NCI-H187 treated with DMSO at 0.1 percent for 48 hours (cell line): ENCODE measurements at places on chromosomes 2 and 18.

- no peak for DNase-seq
These were observed 17.6 kb downstream of the FBXO11 start for GRCh38 chr2:47888581-47889280.

DNA sequence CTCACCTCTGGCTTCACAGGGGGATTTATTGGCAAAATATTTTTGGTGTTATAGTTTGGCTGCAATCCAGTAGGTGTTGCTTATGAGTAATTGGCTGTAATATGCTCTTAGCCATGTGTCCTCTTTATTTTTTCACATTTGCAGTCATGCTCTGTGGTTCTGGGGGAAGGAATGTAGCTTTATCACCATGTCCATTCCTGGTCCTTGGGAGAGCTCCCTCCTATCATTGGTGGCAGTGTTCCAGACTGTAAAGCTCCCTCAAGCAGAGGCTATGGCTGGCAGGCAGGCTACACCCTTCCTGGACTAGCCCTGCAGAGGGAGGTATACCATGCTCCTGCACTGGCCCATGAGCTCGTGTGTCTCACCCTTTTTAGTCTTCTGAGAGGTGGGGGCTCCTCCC is 120.0 kb upstream of the FSIP2 start:
- no peak for DNase-seq

- no peak for DNase-seq
These were observed 113.3 kb downstream of the OSBPL6 start for GRCh38 chr2:178307650-178308049.

- DNase-seq = no peak
These were observed 671.3 kb upstream of the CHAC2 start for GRCh38 chr2:53096351-53096750.

DNA sequence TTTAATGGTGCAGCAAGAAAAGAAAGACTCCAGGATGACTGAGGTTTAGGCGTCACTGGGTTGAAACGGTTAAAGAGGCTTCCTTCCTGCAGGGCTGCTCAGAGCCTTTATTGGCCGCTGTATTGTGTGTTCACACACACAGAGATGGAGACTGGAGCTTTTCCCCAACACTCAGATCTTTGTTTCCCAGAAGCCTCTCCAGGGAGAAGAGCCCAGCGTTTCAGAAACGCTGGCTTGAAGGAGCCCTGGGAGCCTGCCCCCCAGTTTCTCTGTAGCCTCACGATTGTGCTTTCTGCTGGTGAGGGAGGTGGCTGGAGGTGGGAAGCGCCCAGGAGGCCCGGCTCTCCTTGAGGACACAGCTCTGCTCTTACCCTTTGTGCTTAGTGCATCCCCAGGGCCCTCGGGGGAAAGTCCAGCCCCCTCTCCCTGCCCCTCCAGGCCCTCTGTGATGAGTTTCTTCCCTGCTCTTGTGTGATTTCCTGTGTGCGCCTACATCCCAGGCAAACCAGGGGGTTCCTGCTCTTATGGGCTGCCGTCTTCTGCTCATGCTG is 37.1 kb downstream of the RRM2 start:
- DNase-seq = no peak

GRCh38 chr2:162677476-162677875 is 161.1 kb downstream of the KCNH7 start:
- no peak for DNase-seq

DNA sequence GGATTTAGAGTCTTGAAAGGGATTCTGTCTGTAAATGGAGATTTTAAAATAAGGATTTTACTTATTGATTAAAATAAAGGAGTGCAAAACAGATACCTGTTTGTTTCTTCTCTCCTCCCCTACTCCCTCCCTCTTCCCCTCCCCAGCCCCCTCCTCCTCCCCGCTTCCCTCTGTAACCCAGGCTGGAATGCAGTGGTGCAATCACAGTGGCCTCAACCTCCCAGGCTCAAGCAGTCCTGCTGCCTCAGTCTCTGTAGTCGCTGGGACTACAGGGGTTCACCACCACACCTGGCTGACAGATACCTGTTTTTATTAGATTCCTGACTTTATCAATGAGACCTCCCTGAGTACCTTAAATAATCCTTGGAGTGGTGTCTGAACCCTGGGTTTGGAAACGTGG is 57.1 kb downstream of the OXER1 start:
- no peak for DNase-seq

DNA sequence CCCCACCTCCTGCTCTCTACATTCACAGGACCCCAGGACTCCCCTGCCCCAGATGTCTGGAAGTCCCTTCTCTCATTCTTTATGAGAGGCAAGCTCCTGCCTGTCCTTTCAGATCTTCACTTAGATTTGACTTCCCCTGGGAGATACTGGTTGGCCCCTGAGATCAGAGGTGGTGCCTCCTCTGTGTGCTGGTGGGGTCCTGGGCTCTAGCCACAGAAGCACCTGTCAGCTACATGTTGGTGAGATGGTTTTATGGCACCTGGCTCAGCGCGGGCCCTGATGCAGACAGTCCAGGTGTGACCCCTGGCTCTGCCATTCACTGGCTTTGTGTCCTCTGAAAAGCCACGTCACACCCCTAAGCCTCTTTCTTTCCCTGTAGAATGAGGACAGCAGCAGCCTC is 369.6 kb upstream of the ID2 start:
- no peak for DNase-seq

GRCh38 chr18:10404168-10404567 is 50.3 kb upstream of the APCDD1 start:
- no peak for DNase-seq

- peak; percentile 30 for DNase-seq
These were observed 350.7 kb upstream of the SYT4 start for GRCh38 chr18:43627848-43628530.

GRCh38 chr2:29829841-29830240 is 91.5 kb downstream of the ALK start:
- no peak for DNase-seq

DNA sequence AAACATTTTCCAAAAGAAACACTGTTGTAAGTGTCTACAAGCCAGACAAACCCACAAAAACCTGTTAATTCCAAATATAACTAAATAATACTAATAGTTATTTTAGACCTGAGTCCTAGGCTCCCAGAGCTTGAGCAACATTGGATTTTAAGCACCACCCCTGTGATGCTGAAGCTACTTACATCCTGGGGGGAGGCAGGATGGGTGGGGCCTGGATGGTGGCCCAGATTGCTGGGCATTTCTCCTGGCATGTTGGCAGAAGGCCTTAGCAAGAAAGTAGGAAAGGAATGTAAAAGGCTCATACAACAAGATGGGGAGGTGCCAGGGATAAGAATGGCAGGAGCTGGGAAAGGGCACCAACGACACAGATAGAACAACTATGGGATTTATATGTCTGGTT is 50.7 kb upstream of the OTX1 start:
- no peak for DNase-seq

DNA sequence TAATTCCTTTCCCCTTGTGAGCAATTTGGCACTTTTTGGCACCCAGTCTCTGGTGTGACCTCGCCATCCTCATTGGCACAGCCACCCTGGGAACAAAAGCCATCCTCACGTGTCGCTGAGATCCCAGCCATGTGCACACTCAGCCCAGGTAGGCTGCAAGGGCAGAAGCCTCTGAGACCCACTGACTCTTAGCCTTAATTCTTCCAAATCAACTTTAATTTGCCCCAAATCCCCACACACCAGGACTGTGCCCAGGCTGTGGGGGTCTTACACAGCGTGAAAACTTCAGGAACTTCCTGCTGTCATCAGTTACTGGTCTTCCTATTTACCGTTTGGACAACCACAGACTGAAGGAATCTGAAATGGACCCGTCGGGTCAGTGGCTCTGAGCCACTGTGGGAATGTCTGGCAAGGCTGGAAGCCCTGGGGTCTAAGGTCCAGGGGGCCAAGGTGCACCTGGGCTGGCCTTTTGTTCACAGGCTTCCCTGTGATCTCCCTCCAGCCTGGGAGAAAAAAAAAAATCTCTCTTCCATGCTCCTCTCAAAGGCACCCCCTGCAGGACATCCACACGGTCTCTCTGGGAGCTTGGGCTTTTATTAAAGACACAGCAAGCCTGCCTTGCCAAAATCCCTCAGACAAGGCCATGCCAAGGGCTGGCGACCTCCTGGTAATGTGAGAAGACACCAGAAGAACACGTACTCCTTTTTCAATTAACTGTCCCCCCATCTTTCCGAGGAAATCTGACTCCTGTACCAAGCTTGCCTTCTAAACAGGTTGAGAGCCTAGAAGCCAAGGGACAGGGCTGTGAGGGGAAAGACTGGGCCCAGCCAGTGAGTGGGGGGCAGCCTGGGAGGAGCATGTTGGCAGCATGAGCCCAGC is 42.1 kb upstream of the LAPTM4A start:
- DNase-seq = no peak

DNA sequence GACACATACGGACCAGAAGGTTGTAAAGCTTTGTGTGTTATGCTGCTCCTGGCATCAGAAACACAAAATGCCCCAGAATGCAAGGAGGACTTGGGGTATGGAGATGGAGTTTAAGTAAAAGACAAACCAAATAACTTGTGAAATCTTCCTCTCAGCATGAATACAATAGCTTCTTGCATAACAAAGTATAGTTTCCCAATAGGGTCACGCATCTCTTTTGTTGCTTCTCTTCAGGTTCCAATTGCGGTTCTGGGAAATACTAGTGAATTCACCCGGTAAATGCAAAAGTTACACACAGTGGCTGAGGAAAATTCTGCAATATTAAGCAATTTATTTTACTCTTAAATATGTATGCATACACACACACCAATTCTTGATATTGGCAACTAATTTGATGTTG is 339.2 kb upstream of the EPHA4 start:
- no peak for DNase-seq

DNA sequence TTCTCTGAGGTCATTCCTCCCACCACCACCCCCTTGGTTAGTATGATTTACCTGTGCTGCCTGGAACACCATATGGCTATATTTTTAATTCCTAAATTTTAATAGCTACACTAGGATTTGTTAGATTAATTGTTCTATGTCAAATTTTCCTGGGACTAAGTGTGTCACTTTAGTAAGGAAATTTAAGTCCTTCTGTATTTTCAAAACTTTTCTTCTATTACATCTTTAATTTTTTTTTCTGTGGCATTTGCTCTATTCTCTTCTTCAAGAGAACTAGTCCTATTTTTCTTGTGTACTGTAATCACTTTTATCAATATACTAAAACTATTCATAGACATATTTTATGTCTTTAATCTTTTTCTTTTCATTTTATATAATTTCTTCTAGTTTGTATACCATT is 456.9 kb downstream of the ARHGAP15 start:
- no peak for DNase-seq

DNA sequence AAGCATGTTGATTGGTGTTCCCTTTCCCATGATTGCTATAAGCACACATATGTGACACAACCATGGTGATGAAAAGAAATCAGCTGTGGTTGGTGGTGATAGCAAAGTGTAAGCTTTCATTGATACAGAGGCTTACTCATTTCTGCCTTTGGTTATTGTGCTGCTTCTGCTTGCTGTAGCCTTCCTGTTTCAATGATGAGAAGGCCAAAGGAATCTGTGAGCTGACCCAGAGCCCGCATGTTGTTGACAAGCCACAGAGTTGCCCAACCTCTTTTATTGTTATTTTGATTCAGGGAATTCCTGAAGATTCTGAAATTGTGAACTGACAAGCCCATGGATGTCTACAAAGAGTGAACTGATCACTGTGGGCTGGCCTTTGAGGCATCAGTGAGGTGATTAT is 164.4 kb downstream of the TMEFF2 start:
- no peak for DNase-seq

GRCh38 chr2:2026851-2027250 is 282.5 kb upstream of the PXDN start:
- no peak for DNase-seq

DNA sequence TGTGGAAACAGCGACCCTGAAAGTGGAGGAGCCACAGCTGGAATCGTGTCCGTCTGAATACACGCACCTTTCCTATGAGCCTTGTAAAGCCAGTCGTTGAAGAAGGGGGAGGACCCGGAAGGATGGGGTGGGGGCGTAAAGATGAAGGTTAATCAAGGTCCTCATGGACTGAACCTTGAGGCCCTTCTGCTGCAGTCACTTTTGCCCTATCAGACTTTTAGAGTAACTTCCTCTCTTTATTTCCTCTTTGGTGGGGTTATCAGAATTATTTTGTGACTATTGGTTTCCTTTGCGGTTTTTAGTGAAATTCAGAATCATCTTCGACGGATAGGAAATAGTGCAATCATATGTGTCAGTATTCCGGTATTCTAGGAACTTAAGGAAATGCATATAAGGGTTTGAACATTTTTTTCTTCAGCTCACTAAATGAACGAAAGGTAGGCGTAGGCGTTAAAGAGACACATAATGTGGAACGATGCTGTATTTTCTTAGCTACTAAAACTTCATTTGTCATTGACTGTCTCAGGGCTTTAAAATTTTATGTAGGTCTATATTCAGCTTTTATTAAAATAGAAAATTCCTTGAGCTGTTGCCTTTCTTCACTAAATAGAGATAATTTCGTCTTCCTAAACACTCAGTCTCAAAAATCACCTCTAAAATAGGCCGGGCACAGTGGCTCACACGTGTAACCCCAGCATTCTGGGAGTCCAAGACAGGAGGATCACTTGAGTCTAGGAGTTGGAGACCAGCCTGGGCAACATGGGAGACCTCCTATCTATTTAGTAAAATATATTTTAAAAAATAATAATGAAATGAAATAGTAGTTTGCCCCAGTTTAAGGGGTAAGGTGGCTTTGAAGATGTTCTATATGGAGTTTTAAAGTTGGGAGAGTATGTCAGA is 1.4 kb upstream of the YES1 start:
- no peak for DNase-seq

DNA sequence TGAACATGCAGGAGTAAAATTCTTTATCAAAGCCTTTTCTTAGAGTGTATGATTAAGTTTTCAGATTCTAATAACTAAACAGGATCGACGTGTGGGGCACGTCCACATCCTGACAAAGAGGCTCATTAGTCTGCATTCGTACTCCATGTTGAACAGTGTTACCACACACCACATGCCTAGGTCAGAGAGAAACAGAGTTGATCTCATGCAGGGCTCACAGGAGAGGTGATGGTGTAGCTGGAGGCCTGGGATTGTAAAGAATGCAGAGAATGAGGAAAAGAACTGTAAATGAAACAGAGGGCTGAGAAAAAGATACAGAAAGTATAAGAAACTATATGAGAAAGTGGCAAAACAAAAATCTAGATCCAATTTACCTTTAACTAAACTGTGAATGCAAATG is 632.5 kb downstream of the BCL11A start:
- no peak for DNase-seq

- no peak for DNase-seq
These were observed 106.3 kb downstream of the C2orf74 start for GRCh38 chr2:61268249-61268648.

- no peak for DNase-seq
These were observed 69.2 kb downstream of the TRIP12 start for GRCh38 chr2:229852565-229852964.

DNA sequence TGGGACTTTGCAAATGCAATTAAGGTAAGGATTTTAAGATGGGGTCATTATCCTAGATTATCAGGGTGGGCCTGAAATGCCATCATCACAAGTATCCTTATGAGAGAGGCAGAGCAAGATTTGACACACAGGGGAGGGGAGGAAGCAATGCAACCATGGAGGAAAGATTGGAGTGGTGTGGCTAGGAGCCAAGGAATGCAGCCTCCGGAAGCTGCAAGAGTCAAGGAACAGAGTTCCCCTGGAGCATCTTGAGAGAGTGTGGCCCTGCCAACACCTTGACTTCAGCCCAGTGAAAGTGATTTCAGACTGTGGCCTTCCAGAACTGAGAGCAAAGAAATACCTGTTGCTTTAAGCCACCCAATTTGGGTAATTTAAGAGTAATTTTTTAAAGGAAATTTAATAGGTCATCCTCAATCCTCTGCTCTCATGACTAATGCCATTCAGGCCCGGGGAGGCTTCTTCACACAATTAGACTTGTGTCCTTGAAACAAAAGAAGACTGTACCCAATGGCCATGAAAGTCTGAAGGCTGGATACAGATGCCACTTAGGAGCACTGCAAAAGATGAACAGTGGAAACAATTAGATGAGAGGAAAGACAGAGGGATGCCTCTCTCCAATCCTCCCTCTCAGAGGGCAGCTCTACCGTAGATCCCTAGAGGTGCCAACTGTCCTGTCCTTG is 250.3 kb upstream of the ID2 start:
- DNase-seq = no peak
